ENCODE measurements at places on chromosomes 1 and 21.

- no peak for DNase-seq
These were observed 19.7 kb upstream of the TMEM52 start for GRCh38 chr1:1938613-1939295.

DNA sequence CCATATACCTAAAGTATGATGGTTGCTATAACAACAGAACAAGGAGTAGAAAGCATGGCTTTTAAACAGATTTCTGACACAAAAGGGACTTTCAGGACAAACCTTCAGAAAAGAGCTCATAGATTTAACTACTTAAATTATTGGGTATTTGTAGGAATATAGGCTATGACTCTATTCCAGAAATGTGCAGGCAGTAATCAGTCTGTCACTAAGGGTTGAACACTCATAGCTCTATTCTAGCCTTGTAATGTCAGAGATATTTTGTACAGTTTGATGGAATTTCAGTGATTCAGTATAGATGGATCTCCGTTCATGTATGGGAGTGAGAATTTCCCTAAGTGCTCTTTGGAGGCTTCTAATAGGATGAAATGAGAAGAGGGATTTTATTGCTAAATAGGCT, 82.8 kb downstream of the EXTL2 start:
- DNase-seq, result no peak

DNA sequence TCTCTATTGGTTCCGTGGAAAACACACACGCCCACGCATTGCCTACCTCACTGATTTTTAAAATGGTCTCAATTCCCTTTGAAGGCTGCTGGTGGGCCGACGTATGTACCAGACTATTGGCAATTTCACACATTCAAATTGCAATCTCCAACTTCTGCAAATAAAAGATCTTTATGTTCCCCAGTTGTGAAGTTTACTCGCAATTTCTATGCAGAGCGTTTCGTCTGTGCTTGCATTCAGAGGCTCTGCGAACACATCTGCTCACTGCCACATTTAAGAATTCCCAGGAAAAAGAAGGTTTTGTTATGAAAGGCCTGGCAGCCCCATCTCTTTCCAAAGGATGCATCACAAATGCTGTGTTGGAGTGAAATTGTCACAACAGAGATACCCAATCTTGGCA, 288.0 kb upstream of the KAZN start:
- no peak for DNase-seq

GRCh38 chr1:211497489-211498045, 5.6 kb upstream of the RD3 start:
- no peak for DNase-seq

GRCh38 chr1:201125800-201126199, 1.2 kb downstream of the ASCL5 start:
- peak; percentile 58 for DNase-seq

GRCh38 chr1:209355415-209355814, 228.1 kb upstream of the CAMK1G start:
- no peak for DNase-seq

DNA sequence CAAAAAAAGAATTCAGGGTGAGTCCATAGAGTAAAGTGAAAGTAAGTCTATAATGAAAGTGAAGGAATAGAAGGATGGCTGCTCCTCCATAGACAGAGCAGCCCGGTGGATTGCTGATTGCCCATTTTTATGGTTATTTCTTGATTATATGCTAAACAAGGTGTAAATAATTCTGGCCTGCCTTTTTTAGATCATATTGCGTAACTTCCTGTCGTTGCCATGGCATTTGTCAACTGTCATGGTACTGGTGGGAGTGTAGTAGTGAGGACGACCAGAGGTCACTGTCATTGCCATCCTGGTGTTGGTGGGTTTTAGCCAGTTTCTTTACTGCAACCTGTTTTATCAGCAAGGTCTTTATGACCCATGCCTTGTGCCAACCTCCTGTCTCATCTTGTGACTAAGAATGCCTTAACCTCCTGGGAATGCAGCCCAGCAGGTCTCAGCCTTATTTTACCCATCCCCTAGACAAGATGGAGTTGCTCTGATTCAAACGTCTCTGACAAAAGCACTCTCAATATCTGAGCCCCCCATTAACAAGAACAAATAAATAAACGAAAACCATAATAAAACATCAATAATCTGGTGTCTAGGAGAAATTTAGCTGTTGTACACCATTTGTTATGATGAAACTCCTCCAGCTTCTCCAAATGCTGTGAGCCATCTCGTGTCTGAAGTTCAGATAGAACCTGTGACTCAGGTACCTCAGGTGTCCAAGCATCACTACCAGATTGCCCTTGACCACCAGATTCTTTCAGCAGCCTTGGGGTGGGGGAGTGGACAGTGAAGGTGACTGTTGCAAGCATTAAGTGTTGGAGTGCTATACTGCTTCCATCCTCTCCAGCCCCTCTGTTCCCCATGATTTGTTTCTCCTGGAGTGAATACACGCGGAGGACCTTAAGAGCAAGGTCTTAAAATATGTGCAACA, 36.0 kb downstream of the EBNA1BP2 start:
- no peak for DNase-seq

DNA sequence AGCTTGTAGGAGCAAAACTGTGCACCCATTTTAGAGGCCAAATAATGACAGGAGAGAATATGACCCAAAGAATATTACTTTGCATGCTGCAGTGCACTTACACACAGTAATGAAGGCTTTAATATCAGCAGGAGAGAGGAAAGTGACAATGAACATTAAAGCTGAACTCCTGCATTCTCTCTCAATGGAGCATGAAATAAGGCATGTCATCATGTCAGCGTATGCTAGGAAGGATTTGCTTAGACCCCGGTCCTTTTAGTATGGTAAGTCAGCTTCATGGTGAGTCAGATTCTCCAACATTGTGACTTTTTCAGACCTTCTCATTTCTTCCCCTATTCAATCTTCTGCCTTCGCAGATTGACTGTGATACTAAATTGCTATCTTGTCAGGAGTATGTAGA, 210.7 kb upstream of the TMPRSS15 start:
- DNase-seq, result no peak

- peak; percentile 90 for DNase-seq
These were observed 100.4 kb upstream of the ZNF281 start for GRCh38 chr1:200510228-200510623.

DNA sequence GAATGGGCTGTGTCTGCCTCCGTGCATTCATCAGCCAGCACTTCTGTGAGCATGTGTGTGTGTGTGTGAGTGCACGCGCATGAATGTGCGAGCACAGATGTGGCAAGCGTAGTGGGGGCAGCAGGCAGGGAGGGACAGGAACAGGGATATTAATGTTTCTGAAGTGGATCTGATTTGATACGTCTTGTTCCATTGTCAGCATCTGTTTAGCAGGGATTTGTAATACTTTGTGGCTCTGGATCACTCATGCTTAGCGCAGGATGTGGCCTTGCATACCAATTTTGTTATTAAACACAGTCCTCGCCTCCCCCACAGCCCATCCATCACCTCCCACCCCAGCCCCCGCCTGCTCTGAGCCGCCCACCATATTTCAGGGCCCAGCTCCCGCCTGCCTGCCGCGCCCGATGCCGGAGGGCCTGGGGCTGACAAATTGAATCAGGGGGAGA, 52.4 kb downstream of the TMEM53 start:
- no peak for DNase-seq

DNA sequence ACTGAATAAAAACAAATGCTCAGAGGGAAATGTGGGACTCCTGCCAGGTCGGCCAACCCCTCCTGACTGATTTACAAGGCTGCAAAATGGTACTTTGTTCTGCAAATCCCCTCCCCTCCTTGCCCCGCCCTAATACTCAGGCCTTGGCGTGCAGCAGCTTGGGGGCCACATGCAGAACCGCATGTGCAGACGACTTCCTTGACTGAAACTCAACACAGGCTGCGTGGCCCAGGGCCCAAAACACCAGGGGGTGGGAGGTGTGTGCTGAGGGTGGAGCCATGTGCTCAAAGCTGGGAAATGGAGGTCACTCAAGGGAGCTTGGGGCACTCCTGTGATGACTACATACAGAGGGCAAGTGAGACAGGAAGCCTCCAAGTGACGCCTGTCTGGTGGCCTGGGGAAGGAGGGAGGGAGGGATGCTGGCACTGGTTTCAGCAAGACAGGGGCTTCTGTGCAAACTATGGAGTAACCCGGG, 87.2 kb downstream of the MRPL37 start:
- peak; percentile 69 for DNase-seq

GRCh38 chr1:158020259-158020885, 26.9 kb downstream of the KIRREL1 start:
- DNase-seq, result no peak

DNA sequence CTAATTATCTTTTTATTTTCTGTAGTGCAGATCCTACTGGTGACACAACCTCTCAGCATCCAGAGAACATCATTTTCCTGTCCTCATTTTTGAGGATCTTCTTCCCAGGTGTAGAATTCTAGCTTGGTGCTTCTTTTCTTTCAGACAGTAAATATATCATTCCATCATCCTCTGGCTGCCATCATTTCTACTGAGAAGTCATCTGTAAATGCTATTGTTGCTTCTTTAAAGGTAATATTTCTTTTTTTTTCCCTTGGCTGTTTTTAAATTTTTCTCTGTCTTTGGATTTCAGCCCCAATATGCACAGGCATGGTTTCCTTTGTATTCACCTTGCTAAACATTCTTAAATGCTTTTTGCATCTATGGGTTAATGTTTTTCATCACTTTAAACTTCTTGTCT, 3.3 kb upstream of the KRTAP10-9 start:
- DNase-seq, result no peak

DNA sequence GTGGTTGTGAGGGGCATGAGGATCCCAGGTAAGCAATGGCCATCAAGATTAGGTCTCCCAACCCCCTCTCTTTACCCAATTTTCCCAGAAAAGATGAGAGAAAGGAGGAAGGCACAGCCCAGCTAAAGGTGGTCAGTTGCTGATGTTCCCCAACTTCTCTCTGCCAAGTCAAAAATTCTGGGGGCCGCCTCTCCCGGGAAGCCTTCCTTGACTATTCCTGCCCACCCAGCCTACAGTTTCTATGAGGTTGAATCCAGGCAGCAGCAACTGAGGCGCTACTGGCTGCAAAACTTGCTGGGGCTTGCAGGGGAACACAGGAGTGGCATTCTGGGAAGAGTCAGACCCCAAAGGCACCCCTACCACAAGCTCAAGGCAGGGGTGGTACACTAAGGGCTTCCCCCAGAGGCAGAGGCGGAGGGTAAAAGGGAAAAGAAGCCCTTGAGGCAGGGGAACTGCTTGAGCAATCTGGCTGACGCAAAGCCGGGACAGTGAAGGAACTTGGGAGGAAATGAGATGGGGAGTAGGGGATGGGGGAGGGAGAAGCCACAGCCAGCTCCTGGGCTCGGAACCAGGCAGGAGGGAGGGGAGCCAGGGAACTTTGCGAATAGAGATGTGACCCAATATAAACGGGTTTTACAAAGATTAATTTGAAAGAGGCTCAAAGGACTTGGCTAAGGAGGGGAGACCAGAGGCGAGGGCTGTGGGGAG, 31.2 kb downstream of the SDC3 start:
- peak; percentile 81 for DNase-seq

DNA sequence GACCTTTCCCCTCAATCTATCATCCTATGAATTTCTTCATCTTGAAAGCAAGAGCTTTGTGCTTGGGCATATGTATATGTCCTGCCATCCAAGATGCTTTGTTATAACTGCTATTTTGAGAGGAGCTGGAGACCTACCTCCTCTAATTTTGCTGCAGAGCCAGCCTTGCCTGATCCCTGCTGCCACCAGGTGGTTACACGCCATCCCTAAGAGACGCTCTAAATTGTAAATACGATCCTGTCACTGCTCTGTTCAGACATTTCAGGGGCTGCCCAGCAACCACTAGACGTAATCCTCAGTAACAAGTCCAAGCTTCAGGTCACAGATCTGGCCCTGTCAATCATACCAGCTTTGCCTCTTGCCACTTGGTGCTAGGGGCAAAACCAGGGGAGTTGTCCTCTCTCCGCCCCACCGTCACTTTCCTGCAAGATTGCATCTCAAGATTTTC, 32.9 kb downstream of the GPA33 start:
- peak; percentile 84 for DNase-seq

GRCh38 chr1:201905234-201905890, 16.7 kb downstream of the SHISA4 start:
- no peak for DNase-seq

DNA sequence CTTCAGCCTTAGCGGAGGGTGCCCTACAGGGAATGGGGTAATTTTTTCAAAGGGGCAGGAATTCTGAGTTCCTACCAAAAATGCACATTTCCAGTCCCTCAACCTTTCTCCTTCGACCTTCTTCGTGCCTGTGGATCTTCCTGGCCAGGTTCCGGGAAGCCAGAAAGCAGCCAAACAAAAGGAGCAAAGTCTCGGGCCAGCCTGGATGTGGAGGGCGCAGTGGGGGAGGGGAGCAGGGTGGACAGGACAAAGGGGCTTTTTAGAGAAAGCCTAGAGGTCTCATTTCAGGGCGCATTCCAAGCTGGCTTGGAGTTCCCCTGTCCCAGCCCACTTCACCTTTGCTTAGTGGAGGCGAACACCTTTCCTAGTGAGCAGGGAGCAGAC, 2.9 kb upstream of the INAVA start:
- DNase-seq, result no peak

DNA sequence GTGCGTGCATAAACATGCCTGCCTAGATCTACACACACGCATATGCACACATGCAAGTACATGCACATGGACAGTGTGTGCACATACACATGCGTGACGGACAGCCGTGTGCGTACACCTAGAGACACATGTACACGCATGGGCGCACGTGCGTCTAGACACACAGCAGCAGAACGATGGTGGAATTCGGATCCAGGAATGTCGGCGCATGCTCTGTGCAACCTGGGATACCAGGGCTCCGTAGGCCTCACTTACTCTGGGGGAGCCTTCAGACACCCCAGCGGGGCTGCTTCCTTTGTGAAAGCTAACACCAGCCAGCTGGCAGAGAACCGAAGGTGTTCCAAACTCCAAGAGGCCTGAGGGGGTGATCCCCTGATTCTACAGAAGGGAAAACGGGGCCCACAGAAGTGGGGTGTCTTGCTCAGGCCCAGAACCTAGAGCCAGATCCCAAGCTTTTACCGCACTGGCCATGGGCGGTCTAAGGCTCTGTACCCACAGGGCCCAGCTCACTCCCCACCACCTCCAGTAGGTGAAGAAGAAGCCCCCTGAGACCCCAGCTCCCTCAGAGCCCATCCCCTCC, 27.4 kb upstream of the ARHGEF16 start:
- no peak for DNase-seq

- no peak for DNase-seq
These were observed 4.6 kb downstream of the MTARC1 start for GRCh38 chr1:220791285-220791684.

GRCh38 chr1:173014160-173014559, 36.6 kb downstream of the TNFSF18 start:
- no peak for DNase-seq

DNA sequence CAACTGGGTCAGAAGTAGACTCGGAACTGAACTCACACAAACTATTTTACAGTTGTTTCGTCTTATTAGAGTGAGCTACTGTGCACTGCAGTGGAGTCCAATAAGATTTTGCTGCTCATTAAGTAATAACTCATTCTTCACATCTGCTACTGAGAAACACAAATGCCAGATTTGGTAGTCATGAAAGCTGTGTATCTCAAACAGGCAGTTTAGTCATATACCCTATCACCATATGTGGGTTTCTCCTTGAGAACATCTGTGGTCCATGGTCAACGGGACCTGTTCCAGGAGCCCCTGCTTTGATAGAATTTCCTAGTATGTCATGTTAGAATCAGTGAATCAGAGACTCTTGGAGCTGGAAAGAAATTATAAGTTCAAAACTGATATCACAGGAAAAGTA, 60.4 kb downstream of the ALG14 start:
- no peak for DNase-seq

Data from Ammon's horn (tissue), 1 donor.